ENCODE measurements at places on chromosomes 12 and 14.

DNA sequence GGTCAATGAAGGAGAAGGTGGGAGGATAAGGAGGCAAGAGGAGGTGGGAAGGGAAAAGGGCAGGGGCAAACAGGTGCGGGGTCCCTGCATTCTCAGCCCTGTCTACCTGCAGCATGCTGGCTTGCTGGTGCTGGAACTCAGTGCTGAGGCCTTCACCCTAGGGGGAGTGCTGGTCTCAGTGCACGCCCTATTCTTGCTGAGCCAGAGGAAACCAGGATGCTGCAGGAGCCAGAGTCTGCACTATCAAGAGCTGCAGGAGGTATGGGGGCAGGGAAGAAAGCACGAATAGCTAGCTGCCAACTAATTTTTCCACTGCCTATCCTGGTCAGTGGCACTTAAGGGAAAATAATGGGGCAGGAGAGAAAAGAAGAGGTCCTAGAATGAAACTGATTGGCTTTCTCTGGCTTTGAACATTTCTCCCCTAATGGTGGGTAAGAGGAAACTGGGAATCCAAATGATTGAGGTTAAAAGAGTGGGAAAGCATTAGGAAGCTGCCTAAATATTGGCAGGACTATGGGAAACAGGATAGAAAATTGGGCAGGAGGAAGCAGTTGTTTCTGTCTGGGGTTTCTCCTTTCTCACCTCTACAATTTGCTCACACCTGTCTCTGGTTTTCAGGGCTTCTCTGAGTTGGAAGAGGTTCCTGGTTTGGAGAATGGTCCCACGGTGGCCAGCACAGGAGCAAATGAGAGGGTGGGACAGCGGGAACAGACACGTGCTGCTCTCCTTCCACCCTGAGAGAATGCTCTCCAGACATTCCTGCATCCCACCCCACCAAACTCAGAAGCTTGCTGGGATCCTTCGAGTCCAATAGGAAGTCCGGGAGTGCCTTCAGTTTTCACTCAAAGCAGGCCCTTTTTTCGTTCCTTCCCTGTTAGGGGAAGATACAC lies 1.9 kb downstream of the TMEM253 start:
- DNase-seq: no peak

DNA sequence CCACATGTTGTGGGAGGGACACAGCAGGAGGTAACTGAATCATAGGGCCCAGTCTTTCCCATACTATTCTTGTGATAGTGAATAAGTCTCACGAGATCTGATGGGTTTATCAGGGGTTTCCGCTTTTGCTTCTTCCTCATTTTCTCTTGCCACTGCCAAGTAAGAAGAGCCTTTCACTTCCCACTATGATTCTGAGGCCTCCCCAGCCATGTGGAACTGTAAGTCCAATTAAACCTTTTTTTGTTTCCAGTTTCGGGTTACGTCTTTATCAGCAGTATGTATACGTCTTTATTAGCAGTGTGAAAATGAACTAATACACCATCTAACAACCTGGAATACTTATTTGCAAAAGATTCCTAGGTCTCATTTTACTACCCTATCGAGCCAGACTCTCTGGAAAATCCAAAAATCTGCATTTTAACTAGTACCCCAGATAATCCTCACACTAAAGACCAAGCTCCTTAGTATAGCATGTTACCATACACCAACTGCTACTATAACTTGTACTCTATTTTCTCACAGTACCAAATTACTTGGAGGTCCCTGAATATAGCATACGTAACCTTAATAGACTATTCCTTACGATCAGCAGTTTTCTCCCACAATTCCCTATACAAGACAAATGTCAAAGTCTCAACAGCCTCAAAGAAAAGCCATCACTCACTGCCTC lies 11.5 kb downstream of the GTF2A1 start:
- no peak for DNase-seq

GRCh38 chr12:125172231-125172850 lies 107.1 kb downstream of the AACS start:
- DNase-seq: no peak

- DNase-seq: peak; percentile 31
Measured at GRCh38 chr12:93060666-93061472, 131.8 kb upstream of the EEA1 start.

DNA sequence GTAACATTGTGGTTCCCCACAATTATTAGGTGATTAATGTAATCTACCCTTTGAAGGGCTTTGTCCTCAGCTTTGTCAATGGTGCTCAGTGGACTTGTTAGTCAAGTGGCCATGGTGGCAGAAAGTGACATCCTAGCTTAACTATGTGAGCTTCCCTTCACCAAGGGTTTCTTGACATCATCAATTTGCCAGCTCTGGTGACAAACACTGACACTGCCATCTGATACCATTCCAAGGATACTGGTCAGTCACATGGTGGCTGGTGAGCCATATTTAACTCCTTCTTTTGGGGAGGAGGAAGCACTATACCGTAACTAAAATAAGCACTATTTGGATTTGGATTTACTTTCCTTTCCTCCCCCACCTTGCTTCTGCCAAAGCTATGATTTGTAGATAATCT lies 115.7 kb downstream of the IGF1 start:
- no peak for DNase-seq

- no peak for DNase-seq
Measured at GRCh38 chr12:127957001-127957660, 309.8 kb upstream of the TMEM132C start.

GRCh38 chr12:87413784-87414183 lies 615.4 kb downstream of the C12orf50 start:
- DNase-seq: no peak

DNA sequence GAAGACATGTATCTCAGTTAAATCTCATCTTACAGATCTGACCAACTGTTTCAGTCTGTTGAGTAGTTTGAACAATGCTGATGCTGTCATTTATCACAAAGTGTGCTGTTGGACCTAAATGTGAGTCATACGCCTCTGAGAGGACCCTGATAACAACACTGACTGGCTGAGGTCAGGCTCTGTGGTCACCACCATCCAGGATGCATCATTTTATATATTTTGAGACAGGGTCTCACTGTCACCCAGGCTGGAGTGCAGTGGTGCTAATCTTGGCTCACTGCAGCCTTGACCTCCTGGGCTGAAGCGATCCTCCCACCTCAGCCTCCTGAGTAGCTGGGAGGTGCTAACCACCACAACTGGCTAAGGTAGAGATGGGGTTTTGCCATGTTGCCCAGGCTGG lies 181.0 kb upstream of the RGS6 start:
- DNase-seq: no peak

- peak; percentile 31 for DNase-seq
Measured at GRCh38 chr12:14773685-14774073, 29.6 kb downstream of the WBP11 start.

DNA sequence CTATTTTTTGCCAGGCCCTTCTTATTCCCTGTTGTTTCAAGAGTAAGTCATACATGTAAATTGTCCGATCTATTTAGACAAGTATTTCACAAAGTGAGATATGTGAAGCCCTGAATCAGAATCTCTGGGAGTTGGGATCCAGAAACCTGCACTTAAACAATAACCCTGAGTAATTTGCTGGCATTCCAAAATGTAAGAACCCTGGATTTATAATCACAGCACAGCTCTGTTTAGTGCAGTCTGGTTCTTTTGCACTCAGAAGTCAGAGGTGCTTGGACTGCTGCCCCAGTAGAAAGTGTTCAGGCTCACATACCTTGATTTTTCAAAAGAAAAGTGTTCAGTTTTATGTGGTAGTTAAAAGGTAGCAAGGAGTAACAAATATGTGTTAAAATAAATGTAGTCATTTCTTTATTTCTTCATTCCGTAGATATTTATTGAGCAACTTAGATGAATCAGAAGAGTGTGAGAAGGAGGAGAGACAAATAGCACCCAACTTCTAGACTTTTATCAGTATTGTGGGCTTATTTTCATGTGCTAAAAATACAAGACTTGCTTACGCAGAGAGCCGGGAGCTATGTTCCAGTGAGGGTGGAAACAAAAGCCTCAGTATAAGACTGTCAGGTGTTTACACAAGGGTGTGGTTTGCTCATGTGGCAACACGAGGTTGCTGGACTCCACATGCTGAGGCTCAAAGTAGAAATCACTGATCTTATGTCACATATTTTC lies 70.1 kb downstream of the SYNE2 start:
- peak; percentile 32 for DNase-seq

DNA sequence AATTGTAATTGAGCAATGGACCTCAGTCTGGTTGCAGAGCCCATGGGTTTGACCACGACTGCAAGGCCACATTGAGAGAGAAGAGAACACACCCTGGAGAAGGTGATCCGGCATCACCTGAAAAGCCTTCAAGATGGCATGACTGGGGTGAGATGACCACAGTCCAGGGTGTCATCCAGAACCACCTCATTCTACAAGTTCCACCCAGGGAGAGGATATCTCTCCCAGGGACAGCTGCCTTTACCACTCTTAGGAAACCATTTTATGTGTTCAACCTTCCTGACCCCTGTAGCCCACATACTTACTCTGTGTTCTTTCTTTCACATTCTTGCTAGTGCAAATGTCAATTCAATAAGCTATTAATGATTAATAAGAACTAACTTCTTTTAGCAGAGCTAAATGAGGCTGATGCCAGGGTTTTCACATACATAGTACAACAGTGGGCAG lies 43.4 kb upstream of the CPM start:
- no peak for DNase-seq

DNA sequence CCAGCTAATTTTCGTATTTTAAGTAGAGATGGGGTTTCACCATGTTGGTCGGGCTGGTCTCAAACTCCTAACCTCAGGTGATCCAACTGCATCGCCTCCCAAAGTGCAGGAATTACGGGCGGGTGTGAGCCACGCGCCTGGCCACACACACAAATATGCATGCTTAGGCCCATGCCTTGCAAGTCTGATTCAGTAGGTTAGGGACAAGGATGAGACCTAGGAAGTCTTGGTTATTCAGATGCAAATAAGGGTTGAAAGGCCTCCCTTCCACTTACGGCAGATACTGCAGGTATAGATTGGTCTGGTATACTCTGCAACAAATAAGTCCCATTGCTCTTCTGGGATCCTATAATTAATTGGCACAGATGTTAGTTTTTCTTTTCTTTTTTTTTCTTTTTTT lies 32.9 kb downstream of the TXNRD1 start:
- no peak for DNase-seq

DNA sequence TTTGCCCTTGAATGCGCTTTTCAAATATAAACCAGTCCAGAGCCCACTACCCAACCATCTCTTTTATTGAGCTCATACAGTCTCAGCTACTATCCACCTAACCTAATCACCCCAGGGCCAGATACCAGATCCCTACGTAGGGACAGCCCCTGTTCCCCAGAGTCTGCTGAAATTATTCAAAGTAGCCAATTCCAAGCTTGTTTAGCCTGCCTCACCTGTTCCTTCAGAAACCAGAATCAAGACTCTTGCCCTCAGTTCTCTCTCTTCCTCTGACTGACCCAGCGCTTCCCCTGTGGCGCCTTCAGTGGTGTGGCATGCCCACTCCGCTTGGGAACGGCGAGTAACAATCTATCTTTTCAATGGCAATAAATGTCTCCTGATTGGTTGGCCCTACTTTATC lies 18.8 kb downstream of the BMAL2 start:
- no peak for DNase-seq

DNA sequence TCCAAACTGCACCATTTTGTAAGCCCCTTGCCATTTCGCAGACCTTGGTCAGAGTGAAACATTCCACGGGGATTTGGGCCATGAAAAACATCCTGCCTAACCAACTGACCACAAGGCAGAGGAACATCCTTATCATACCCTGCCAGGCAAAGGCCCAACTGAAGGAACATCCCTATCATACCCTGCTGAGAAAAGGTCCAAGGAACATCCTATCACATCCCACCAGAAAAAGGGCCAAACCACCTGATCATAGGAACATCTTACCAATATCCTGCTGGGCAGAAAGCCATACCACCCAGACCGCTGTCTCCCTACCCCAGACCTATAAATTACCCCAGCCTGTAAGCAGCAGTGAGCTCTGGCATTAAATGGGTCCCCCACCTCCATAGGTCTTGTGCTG lies 19.4 kb upstream of the LRRC9 start:
- no peak for DNase-seq

DNA sequence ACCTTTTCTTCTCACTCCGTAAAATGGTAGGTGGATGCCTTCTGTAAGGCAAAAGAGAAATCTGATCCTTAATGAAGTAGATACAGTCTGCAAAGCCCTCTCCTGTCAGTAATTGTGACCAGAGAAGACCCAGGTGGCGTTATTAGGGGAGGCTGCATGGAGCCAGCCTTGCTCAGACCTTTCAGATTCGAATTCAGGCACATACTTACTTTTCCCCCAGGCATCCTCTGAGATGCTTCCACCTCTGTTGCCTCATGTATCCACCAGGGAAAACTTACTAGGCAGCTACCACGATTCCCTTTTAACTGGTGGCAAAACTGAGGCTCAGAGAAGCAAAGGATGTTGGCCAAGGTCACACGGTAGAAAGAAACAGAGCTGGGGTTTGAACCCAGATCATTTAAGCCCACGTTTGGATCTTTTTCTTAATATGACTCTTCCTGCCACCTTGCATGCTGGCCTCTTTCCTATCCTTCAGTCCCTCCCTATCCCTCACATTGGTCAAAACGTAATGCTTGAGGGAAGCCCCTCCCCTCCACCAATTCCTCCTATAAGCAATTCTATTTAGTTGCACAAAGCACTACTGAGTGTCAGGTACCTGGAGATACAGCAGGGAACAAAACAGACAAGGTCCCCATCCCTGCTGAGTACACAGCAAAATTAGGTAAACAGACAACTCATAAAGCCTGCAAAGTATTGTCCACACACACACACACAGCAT lies 179.4 kb downstream of the KSR2 start:
- DNase-seq: no peak

- no peak for DNase-seq
Measured at GRCh38 chr12:47361389-47362021, 281.7 kb upstream of the AMIGO2 start.

- no peak for DNase-seq
Measured at GRCh38 chr12:11967376-11968047, 103.2 kb upstream of the BCL2L14 start.

DNA sequence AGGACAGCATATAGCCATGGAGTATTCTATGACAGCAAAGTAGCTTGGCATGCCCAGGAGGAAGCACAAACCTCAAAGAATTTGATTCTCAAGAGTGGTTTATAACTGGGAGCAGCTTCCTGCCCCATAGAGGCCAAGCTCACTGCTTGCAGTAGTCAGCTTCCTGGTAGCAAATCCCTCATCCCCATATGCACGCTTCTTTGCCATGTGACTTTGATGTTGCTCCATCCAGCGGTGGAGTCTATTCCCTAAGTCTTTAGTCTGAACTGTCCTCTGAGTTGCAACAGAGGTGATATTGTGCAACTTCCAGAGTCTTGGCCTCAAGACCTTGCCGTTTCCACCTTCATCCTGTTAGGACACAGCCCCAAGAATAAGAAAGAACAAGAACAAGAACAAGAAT lies 996.8 kb upstream of the TMEM132C start:
- DNase-seq: no peak

- no peak for DNase-seq
Measured at GRCh38 chr12:53625373-53625945, 723 bp downstream of the ATF7 start.

DNA sequence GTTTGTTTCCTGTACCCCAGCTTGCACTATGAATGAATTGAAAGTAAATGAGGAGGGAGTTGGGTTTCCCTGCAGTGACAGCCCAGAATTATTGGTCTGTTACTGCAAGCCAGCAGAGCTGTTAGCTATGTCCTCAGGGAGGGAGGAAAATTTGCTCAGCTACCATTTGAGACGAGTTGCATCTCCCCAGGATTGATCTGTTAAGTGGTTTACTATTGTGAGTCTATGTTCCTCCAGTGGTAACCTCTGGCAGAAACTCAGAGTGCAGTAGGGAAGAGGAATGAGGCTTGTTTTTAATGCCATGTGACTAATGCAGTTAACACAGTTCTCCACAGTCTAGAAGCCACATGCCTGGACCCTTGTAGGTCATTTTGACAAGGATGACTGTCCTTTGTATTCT lies 173.9 kb downstream of the SLC15A4 start:
- no peak for DNase-seq
